SK-N-SH (cell line): ENCODE measurements at places on chromosomes 12 and 14. TPM values are rescaled to one million over a fixed set of nuclear protein-coding genes. Genes with fewer than 3 reads are reported as not detected.

Gene IKZF4
- polyA plus RNA-seq: 2.0 and 3.9 TPM in 2 replicates

Gene KRT3
- polyA plus RNA-seq: not detected in 2 replicates

Gene CLEC4E
- not detected in 2 replicates for polyA plus RNA-seq

Gene CEBPE
- not detected in 2 replicates for polyA plus RNA-seq

Gene TBC1D30
- 0.23 and 0.29 TPM in 2 replicates for polyA plus RNA-seq

GRCh38 chr12:121334513-121335343, 17.5 kb downstream of the ANAPC5 start:
- peaks cover 56% of the 10 kb centered on the region for H3K36me3 ChIP-seq
- H3K27me3 ChIP-seq: no peaks in the 10 kb centered on the region
- no peak overlapping the region for H3K27ac ChIP-seq
- DNase-seq: peak; percentile 64

- no peaks in the 10 kb centered on the region for H3K36me3 ChIP-seq
- H3K4me1 ChIP-seq: no peaks in the 10 kb centered on the region
- no peaks in the 10 kb centered on the region for H3K27me3 ChIP-seq
- H3K27ac ChIP-seq: no peak overlapping the region
Observed at GRCh38 chr14:82504894-82505293, 971.2 kb upstream of the SEL1L start.

DNA sequence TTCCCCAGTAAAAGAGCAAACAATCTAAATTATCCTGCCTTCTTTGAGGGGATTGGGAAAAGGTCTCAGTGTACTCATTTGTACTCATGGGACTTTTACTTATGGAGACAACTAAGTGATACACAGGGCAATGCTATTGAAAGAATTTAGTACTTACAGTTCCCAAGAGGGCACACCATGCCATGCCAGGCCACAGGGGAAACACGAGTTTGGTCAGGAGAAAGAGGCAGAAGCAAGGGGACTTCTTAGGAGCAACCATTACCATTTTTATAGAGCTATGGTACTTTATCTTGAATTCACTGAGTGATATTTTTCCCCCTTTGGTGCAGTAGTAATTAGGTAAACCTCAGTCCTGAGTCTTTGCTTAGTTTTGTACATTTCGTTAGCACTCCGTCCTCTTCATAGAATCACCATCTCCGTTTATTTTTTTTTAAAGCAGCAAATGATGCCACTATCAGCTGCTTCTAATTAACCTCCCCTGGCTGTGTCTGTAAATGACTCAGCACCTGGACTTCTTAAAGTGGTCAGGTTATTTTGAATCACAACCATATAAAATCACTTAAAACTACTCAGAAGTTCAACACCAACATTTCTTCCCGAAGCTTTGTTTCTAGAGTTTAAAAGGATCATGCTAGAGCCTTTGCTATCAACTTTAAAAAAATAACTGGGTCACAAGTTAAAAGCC, 5.9 kb upstream of the WASHC3 start:
- H3K4me3 ChIP-seq: no peak overlapping the region
- H3K27ac ChIP-seq: 0 out of 2 replicates have a peak overlapping the region, but pooled peaks have one; percentile 9
- no peaks in the 10 kb centered on the region for H3K27me3 ChIP-seq
- H3K4me1 ChIP-seq: peaks cover 10% of the 10 kb centered on the region; the same call in 1 of the 2 replicates

GRCh38 chr14:75825147-75825592, 156.6 kb downstream of the TGFB3 start:
- H3K4me3 ChIP-seq: no peak overlapping the region
- peaks cover 33% of the 10 kb centered on the region for H3K4me1 ChIP-seq
- peaks cover 18% of the 10 kb centered on the region for H3K36me3 ChIP-seq
- no peak overlapping the region for H3K27ac ChIP-seq

- H3K36me3 ChIP-seq: no peaks in the 10 kb centered on the region
- H3K27me3 ChIP-seq: no peaks in the 10 kb centered on the region
- no peak for DNase-seq
- H3K4me3 ChIP-seq: no peak overlapping the region
- peak overlapping the region; percentile 14; the same call in 1 of the 2 replicates for H3K27ac ChIP-seq
Observed at GRCh38 chr14:70891737-70892136, 15.5 kb upstream of the PCNX1 start.

DNA sequence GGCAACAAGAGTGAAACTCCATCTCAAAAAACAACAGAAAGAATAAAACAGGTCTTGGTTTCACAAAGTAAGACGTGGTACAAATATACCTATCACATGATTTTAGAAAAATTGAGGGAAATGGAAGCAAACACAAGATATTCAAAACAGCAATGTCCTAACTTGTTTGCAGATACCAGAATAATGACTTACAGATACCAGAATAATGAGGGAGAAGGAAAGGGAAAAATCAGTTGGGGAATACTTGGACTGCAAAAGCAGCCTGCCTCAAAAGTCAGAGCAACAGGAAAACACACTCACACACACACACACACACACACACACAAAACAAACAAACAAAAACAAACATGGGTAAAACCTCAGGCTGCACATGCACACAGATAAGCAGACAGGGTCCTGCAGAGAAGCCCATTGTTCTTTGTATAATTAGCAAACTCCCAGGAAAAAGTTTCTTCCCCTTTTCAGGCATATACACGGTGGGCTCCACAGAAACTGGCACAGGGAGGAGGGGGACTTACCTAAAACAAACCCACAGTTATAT, 65.7 kb upstream of the CAPRIN2 start:
- H3K27ac ChIP-seq: no peak overlapping the region
- no peaks in the 10 kb centered on the region for H3K4me1 ChIP-seq
- H3K27me3 ChIP-seq: no peaks in the 10 kb centered on the region
- no peak for DNase-seq
- H3K4me3 ChIP-seq: no peak overlapping the region

DNA sequence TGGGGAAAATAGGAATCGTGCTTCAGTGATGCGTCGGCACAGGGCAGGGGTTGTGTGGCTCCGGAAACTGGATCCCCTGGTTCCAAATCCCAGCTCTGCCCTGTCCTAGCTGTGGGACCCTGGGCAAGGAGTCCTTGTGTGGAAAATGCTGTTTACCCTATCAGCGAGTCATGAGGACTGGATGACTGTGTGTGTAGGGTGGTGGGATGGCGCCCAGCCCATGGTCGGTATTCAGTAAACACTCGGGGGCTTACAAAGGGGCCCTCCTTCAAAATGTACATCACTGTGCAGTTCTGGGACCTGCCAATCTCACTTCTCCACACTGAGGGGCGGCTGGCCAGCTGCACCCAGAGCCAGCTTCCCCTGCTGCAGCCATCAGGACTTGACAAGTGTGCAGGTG, 24.4 kb downstream of the BRI3BP start:
- no peak overlapping the region for H3K4me3 ChIP-seq
- H3K27ac ChIP-seq: no peak overlapping the region
- H3K4me1 ChIP-seq: no peaks in the 10 kb centered on the region
- no peaks in the 10 kb centered on the region for H3K27me3 ChIP-seq
- H3K36me3 ChIP-seq: peaks cover 4% of the 10 kb centered on the region; the same call in 1 of the 2 replicates

DNA sequence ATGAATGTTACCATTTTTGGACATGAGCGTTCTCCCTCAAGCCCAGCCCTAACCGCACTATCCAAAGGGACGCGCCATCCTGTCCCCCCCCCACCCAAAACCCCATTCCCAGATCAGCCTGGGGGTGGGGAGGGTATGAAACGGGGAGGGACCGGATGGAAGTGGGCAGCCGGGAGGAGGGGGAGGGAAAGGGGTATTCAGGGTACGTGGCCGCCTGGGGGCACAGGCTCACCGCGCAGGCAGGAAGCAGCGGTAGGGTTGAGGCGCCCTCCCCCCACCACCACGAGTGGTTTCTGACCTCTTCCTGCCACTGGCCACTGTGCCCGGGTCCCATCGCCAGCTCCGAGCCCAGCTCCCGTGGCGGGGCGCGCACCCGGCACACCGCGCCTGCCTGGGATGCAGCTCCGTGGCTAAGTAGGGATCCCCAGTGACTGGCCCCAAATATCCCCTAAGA, 1.4 kb downstream of the ACTN1 start:
- H3K4me1 ChIP-seq: peaks cover 51% of the 10 kb centered on the region
- H3K27me3 ChIP-seq: no peaks in the 10 kb centered on the region
- peak; percentile 82 for DNase-seq
- H3K4me3 ChIP-seq: peak overlapping the region; percentile 87
- H3K36me3 ChIP-seq: peaks cover 26% of the 10 kb centered on the region; the same call in 1 of the 2 replicates
- peak overlapping the region; percentile 98 for H3K27ac ChIP-seq

- H3K27me3 ChIP-seq: no peaks in the 10 kb centered on the region
- H3K36me3 ChIP-seq: no peaks in the 10 kb centered on the region
- no peaks in the 10 kb centered on the region for H3K4me1 ChIP-seq
Observed at GRCh38 chr12:118290130-118290529, 82.6 kb downstream of the TAOK3 start.

DNA sequence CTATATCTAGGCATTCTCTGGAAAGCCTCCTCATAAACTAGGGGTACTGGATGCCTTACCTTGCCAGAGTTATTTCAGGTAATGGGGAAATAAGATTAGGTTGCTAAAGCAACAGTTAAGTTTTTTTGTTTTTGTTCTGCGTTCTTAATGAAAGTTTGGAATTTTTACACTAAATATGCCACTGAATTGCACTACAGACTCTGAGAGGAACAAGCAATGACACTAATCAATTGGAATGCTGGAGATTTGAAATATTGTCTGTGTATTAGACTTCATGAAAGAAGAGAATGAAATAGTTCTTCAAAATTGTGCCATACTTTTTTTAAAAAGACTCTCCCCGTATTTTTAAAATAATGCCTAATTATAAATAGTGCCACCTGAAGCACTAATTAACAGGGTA, 287.8 kb downstream of the NAV3 start:
- no peaks in the 10 kb centered on the region for H3K27me3 ChIP-seq
- H3K4me3 ChIP-seq: no peak overlapping the region
- peaks cover 14% of the 10 kb centered on the region; the same call in 1 of the 2 replicates for H3K36me3 ChIP-seq
- no peak for DNase-seq
- no peak overlapping the region for H3K27ac ChIP-seq
- peaks cover 3% of the 10 kb centered on the region; the same call in 1 of the 2 replicates for H3K4me1 ChIP-seq

- no peak overlapping the region for H3K4me3 ChIP-seq
- no peak for DNase-seq
- no peak overlapping the region for H3K27ac ChIP-seq
Observed at GRCh38 chr12:32692358-32692757, 13.3 kb downstream of the DNM1L start.

DNA sequence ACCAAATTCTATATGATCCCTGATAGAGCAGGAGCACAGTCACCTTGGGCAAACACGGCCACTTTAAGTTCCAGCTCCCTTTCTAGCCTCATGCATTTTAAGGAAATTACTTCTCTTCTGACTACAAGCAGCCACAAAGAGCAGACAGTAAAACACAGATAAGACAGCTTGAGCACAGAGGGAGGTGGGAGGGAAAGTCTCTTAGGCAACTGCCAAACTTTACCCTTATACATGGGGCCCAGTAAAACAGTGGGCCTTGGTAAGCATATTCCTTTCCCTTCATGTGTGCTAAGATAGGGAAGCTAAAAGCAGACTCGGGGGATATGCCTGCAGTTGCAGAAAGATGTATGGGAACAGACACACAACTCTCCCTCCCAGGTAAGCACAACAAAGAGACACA, 235.9 kb downstream of the CPNE8 start:
- H3K4me1 ChIP-seq: no peaks in the 10 kb centered on the region; the same call in none of the 2 replicates
- no peak overlapping the region for H3K4me3 ChIP-seq
- DNase-seq: no peak

DNA sequence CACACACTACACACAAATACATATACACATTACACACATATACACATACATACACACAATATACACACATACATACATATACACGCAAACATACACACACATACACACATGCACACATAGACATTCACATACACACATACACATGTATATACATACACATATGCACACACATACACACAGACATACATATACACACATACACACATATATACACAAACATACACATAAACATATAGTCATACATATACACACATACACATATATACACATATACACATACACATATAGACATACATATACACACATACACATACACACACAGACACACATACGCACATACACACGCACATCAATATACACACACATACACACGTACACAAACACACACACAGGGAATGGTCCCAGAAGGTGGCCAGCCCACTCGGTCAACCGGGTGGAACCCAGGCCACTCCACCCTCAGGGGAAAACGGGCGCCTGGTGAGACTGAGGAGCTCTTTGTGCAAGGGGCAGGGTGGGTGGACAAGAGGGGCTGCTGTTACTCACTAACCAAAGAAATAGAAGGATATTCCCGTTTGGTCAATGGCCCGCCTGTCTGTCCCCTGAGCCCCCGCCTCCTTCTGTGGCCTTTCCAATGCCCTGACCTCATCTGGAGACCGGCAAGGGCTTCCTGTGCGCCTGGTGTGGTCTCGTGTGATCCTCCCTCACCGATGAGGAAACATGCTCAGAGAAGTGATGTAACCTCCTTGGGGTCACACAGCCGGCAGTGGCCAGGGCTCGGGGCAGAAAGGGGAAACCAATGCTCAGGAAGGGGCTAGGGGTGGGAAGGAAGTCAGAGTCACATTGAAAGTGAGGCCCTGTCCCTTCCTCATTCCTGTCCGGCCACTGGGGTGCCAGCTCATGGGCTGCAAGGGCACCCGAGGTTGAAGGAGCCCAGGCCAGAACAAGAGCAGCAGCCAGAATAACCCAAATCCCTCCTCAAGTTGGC, 5.3 kb downstream of the TRPV4 start:
- no peaks in the 10 kb centered on the region for H3K4me1 ChIP-seq
- no peak overlapping the region for H3K27ac ChIP-seq
- DNase-seq: no peak
- no peak overlapping the region for H3K4me3 ChIP-seq

DNA sequence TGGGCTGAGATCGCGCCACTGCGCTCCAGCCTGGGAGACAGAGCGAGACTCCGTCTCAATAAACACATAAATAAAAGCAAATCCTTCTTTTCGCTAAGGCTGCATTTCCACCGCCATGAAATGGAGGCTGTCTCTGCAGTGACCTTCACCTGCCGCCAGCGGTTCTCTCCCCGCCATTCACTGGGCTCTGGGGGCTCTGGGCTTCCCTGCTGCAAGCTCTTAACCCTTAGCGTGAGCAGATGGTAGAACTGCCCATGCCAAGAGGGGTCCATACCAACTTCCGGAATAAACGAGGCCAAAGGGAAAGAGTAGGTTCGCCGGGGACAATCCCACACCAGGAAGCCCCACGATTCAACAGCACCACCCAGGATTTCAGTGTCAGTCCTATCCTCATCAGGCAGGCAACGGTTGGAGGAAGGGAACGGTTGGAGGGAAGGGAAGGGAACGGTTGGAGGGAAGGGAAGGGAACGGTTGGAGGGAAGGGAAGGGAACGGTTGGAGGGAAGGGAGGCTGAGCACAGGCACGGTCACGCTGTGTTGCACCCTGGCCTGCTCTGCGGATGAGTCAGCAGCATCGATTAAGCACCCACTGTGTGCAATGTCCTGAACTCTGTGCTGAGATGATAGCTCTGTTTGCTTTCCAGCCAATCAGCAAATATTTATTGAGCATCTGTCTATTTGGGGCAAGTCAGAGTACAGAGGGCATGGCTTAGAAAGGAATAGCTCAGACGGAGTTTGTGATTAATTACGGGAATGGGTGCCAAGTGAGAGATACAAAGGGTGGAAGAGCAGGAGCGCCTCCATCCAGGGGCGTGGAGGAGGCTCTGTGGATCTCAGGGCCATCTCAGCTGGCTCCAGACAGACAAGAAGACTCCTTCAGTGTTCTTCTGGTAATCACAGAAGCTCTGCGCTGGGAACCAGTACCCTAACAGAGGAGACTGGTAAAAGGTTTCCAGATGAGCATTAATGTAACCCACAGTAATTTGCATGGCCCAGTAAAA, 77.9 kb downstream of the NINJ2 start:
- H3K4me3 ChIP-seq: no peak overlapping the region
- no peaks in the 10 kb centered on the region for H3K27me3 ChIP-seq
- H3K27ac ChIP-seq: no peak overlapping the region
- DNase-seq: no peak
- H3K36me3 ChIP-seq: no peaks in the 10 kb centered on the region
- H3K4me1 ChIP-seq: no peaks in the 10 kb centered on the region
